LoVo (cell line): ENCODE measurements at places on chromosomes 5 and 9.

- DNase-seq, result no peak
Observed at GRCh38 chr5:115231598-115231997, 31.1 kb downstream of the PGGT1B start.

GRCh38 chr5:129951039-129951438 is 46.8 kb downstream of the CHSY3 start:
- DNase-seq, result no peak

DNA sequence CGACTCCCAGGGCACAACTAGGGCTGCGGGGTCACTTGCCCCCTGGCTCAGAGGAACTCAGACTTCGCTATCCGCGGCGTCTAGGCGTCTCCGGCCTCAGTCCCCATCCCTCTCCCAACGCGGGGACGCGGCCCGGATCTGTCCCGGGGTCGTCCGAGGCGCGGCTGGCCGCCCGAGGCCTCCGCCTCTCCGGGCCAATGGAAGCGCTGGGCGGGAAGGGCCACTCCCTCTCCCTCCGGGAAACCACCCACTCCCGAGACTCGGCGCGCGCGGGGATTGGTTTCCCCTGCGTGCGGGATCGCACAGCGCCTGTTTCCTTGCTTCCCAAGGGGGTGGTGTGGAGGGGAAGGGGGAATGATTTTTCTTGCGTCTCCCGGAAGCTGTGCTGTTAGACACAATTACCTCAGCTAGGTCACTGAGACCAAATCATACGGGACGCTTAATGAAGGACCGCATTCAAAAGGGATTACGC is 38.3 kb downstream of the NR2F1 start:
- DNase-seq, result no peak

- DNase-seq, result no peak
Observed at GRCh38 chr5:36950586-36951457, 74.3 kb downstream of the NIPBL start.

GRCh38 chr5:107670932-107671741 is at the start of gene EFNA5:
TSS of gene EFNA5 (minus strand) at chr5:107670937.
- peak; percentile 39 for DNase-seq

GRCh38 chr5:120913396-120913795 is 449.3 kb downstream of the PRR16 start:
- no peak for DNase-seq

DNA sequence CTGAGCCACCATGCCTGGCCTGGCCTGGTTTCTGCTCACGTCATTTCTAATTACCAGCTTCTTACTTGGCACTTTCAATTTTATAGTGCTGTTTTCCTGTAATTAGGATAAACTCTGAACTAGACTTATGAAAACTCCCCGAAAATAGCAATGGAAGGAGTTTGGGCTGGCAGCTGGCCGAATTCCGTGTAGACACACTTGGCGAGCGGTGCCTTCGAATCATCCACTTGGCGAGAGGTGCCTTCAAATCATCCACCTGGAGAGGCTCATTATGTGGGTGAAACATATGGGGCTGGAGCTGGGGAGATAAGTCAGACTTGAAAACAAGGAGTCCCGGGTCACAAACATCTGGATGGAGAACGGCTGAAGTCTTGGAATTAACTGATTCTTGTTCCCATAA is 203.7 kb downstream of the ROR2 start:
- DNase-seq, result no peak

DNA sequence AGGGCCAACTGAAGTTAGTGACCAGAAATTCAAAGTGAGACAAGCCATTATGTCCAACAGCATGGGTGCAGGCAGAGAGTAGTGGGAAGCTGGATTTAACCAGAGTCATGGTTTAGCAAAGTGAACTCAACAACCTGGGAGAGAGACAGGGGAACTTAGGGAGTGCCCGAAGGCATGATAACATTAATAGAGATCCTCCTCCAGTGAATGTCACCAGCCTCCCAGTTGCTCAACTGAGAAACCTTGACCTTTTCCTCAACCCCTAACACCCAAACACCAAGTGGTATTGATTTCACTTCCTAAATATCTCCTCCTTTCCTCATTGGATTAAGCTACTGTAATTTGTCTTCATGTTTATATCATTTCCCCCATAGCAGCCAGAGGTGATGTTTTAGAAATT is 42.6 kb downstream of the HMGCS1 start:
- DNase-seq, result no peak

DNA sequence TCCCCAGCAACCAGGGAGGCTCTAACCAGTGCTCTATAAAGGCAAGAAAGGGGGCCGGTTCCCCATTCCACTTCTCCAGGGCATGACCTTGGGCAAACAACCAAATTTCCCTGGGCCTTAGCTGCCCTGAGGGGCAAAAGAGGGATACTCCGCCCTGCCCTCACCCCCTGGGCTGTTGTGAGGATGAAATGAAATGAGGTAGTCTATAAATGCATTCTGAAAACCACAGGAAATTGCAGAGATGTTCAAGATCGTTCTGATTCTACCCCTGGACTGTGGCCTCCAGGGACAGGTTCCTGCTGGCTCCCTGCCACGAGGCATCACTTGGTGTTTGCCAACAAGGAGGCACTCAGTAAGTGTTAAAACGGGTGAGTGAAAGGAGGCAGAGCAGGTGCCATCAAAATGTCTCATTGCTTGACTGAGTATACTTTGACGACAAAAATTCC is 5.7 kb downstream of the RAPGEF1 start:
- peak; percentile 76 for DNase-seq

GRCh38 chr5:91641730-91642350 is 258.7 kb upstream of the ARRDC3 start:
- DNase-seq, result peak; percentile 67

DNA sequence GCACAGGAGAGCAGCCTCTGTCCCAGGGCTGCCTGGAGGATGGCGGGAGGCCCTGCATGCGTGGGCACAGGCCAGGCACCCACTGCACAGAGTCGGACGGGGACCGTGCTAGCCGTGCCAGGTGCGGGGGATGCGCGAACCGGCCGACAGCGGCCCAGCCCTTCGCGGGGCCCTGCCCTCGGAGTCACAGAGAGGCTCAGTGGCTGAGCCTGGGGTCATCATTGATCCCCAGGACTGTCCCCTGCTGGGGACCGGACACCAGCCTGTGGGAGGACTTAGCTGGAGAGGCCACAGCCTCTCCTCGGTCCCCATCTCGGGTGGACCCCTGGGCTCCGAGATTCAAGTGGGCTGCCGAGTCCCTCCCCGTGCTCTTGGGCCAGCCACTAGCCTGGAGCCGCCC is 19.1 kb upstream of the LAMC3 start:
- no peak for DNase-seq

- DNase-seq, result no peak
Observed at GRCh38 chr9:6917162-6917561, 159.4 kb downstream of the KDM4C start.

- DNase-seq, result no peak
Observed at GRCh38 chr5:109945097-109945678, 255.5 kb downstream of the MAN2A1 start.

DNA sequence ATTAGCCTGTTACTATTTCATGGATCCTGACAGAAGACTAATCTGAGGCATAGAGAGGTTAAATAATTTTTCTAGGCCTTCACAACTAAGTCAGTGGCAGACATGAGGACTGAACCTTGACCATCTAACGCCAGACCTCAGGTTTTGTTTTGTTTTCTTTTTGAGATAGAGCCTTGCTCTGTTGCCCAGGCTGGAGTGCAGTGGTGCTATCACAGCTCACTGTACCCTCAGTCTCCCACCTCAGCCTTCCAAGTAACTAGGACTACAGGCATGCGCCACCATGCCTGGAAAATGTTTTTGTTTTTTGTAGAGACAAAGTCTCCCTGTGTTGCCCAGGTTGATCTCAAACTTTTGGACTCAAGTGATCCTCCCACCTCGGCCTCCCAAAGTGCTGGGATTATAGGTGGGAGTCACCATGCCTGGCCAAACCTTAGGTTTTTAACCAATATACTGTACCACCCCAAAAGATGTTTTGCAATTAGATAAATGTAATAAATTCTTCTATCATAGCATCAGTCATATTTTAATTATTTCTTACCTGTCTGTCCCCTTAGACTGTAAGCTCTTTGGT is 35.4 kb downstream of the ERCC6L2 start:
- no peak for DNase-seq

DNA sequence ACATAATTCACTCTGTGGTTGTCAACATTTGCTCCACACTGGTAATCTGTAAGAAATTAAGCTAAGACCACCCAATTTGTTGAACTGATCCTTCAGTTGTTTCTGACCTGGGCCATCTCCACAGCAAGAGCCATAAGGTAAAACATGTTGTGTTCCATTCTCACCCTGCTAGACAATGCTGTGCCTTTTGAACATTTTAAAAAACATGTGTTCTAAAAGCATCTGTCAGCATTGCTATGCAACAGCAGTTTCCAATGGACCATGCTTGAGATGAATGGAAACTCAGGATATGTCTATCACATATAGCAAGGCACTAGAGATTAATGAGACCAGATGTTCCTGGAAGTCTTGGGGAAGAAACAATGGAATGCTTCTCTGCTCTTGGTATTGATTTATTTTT is 455.1 kb upstream of the RGMB start:
- DNase-seq, result no peak

DNA sequence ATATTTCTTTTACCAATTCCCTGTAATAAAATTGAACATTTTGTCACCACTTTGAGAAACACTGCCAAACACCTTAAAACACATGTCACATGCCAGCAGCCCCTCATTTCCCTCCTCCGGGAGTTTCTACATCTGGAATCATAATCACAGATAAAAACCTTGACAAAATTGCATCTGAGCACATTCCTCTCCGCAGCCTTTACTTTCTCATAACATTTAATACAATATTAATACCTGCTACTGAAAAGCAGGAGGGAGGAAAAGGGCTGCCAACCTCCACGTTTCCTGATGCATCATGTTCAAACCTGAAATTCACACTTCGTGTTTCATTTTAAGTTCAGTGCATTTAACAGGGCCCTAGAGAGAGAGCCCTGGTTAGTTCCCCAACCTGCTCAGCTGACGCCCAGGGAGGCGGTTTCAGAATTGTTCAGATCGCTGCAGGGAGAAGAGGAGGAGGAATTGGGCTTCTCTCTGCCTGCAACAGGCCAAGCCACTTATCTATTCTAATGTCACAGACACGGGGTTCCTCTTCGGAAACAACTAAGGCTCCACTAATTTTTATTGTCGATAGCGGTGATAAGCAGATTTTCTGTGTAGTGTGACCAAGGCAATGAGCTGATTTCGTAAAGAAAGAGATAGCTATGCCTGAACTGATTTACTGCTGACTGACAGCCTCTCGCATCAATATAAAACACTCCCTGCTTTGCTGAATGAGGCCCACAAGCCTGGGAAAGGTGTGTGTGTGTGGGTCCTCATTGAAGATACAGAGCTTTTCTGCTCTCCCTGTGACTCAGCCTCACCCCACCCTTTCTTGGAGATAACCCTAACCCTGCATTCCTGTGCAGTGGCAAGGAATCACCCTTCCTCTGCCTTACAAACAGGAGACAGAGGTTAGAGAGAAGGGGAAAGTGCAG is 4.9 kb upstream of the LHX2 start:
- peak; percentile 74 for DNase-seq

DNA sequence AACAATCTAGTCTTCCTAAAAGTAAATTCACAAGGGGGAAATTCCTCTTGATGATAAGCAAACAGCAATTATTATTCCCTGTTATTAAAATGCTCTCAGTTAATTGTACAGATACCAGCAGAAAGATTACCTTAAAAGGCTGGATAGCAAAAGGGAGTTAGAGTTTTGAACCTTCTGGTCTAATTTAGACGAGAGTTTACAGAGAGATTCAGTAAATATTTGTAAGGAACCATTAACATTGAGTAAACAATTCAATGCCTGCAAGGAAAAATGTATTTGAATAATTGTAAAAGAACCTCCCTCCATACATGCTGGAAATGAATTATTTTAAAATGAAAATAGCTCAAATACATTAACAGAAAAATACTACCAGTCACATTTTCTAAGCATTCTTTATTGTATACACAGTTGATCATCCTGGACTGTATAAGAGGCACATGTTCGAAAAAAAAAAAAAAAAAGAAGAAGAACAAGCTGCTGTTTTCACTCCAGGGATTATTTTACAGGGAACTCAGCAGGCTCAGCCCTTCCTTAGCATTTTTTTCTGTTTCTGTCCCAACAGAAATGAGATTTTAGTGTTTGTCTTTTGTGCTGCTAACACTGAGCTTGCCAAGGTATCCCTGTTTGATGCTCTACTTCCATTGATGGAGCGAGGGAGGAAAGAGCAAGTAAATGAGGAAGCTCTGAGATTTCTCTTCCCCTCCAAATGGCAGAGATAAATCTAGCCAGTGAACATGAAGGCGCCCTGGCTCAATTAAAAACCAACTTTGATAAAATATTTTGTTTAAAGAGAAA is 141.1 kb downstream of the ENC1 start:
- DNase-seq, result no peak

DNA sequence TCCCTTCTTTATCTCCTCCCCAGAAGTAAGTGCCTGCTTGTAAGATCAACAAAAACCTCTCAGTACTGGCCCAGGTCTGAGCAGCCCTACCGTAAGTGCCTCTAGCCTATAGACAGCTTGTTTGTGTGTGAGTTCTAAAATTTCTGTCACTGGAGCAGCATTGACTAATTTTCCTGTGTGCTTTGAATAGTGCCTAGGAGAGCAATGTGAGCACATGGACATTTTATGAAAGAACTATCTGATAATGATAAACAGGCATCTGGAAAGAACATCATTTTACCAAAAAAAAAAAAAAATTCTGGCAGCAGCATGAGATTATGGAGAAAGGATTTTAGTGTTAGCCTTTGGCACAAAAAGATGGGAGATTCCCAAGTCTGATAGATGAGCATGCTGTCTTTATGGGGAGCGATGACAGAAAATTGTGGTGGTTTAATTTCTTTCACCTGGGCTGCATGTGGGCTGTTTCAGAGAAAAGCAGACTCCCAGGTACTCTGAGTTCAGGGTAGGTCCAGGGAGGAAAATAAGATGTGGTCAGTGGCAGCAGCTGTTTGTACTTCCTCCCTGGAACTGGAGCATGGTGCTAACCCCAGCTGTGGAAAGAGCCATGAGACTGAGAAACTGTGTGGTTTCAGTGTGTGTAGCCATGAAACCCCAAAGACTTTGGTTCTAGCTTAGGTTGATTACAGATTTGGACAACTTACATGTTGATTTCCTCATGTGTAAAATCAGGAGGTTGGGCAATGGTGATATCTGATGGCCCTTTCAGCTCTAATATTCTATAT is 419.9 kb downstream of the NTRK2 start:
- DNase-seq, result no peak

GRCh38 chr9:84254972-84255371 is 85.6 kb downstream of the SLC28A3 start:
- no peak for DNase-seq

DNA sequence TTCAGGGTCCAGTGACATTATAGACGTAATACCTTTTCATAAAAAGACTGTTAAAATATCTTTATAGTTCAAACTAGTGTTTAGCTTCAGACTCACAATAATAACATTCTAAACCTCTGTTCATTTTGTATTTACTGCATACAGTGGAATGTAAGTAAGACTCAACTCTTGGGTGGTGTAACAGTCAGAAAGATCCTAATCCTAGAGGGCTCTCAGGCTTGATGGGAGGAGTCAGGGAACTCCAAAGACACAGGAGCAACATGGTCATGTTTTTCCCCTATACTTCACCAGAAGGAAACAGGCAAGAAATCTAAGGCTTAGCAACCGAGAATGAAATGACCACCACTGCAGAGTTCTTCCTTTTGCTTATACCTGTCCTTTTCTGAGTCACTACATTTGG is 82.6 kb downstream of the MRPS27 start:
- no peak for DNase-seq

- no peak for DNase-seq
Observed at GRCh38 chr9:35598866-35599590, 6.0 kb upstream of the TESK1 start.
